CD8-positive, alpha-beta memory T cell (primary cell): ENCODE measurements at places on chromosomes 11 and 22. TPM values are rescaled to one million over a fixed set of nuclear protein-coding genes. Genes with fewer than 3 reads are reported as not detected.

CYTH4 gene
- total RNA-seq: 24.7 TPM

CELF1 gene
- 168 TPM for total RNA-seq

TMEM191C gene
- total RNA-seq: 0.70 TPM

FAM111A gene
- 73.5 TPM for total RNA-seq

CTSW gene
- 44.3 TPM for total RNA-seq

TYR gene
- total RNA-seq: not detected

DNA sequence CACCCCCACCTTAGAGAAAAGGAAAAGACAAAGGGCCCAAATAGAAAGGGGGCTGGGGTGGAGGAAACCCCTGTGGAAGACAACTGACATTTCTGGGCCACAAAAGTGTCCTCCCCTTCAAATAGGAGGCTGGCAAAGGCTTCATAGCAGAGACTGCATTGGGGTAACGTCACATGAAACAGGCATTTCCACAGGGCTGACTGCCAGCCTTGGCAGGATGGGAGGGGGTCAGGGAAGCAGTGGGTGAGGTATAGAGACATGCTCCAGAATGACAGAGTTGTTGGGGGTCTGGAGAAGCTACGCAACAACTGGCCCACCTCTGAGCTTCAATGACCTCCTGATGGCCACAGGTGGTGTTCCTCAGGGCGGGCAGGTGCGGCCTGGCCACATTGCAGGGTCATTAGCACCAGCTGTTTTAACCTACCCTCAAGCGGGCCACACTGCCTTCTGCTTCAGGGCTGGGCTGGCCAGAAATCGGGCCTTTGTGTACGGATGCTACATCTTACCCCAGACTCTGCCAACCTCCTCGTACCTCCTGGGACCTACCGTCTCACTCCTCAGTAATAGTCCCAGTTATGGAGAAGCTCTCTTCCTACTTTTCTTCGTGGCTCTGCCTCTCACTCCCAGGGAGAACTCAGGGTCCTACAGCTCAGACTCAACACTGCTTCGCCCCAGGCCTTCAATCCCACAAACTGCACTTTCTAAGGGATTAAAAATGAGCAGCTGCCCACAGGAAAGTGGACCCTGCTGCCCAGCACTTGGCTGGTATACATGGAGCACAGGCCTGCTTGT is 160.0 kb upstream of the NCAM1 start:
- no peak overlapping the region for H3K27ac ChIP-seq
- DNase-seq: no peak
- no peak overlapping the region for H3K4me3 ChIP-seq
- no peaks in the 10 kb centered on the region for H3K4me1 ChIP-seq

DNA sequence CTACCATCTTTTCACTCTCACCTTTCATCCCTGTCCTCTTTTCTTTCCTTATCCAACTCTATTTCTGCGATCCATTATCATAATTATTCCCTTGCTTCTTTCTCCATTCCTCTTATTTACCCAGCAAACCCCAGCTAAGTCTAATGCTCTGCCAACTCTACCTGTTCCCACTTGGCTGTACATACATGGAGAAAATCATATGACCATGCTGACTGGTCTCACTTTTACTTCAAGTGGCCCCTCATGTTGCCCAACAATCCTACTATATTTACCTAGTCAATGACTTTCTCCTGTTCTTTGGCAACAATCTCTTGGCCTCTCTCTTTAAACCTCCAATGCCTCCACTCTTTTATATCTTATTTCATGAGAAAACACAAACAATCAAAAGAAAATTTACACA is 94.1 kb downstream of the USP35 start:
- H3K4me3 ChIP-seq: no peak overlapping the region
- H3K27me3 ChIP-seq: no peaks in the 10 kb centered on the region
- no peak overlapping the region for H3K27ac ChIP-seq
- no peaks in the 10 kb centered on the region for H3K36me3 ChIP-seq

DNA sequence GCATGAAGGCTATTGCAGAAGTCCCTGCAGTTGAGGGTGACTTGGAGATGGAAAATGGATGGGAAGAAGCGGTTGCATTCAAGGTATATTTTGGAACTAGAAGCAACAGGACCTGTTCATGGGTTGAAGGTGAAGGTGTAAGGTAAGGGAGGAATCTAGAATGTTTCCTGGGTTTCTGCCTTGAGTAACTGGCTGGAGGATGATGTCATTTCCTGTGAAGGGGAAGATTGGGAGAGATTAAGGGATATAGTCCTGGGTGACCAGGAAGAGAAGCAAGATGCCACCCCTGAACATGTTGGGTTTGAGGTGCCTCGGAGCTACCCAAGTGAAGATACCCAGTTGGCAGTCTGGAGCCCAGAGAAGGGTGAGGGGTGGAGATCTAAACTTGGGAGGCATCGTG is 12.1 kb upstream of the MOGAT2 start:
- H3K4me3 ChIP-seq: no peak overlapping the region
- no peaks in the 10 kb centered on the region for H3K36me3 ChIP-seq
- no peak for DNase-seq
- peaks cover 5% of the 10 kb centered on the region for H3K4me1 ChIP-seq
- H3K27ac ChIP-seq: no peak overlapping the region
- H3K27me3 ChIP-seq: no peaks in the 10 kb centered on the region

GRCh38 chr22:19666673-19667593 is 47.4 kb upstream of the SEPTIN5 start:
- no peaks in the 10 kb centered on the region for H3K4me1 ChIP-seq
- DNase-seq: no peak

GRCh38 chr11:62370743-62371440 is 33.6 kb downstream of the ASRGL1 start:
- no peaks in the 10 kb centered on the region for H3K36me3 ChIP-seq
- H3K4me1 ChIP-seq: no peaks in the 10 kb centered on the region
- peak; percentile 71 for DNase-seq
- no peak overlapping the region for H3K27ac ChIP-seq

DNA sequence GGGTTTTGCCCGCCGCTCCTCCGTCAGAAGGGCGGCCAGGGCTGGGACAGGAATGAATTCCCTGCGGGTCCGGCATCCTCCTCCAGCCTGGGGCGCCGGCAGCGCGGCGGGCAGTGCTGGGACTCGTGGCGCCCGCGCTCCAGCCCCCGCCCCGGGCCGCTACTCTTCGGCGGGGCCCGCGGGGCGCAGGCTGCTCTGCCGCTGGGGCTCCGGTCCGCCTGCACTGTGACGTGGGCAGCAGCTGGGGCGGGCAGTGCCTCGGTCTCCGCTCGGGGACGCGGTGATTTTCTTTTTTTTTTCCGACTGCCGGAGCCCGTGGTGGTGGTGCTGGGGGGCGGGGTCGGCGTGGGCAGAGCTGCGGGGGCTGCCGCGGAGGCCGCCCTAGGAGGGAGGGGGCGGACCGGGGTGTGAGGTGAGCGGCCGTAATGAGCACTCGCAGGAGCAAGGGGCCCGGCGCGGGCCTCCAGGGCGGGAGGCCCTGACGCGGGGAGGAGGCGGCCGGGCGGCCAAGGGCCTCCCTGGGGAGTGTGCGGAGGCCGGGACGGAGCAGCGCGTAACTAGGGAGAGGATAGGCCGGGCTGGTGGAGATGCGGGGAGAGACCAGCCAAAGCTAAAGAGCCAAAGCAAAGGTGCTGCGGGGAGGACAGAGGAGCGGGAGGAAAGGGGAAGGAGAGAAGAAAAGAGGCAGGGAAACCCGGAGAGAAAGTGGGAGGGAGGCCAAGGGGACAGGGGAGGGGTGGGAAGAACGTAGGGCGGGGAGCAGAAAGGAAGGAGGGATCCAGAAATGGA is 73.3 kb upstream of the ZBED5 start:
- no peaks in the 10 kb centered on the region for H3K36me3 ChIP-seq
- peak; percentile 16 for DNase-seq
- peak overlapping the region; percentile 14 for H3K27ac ChIP-seq
- H3K4me3 ChIP-seq: peak overlapping the region; percentile 52

DNA sequence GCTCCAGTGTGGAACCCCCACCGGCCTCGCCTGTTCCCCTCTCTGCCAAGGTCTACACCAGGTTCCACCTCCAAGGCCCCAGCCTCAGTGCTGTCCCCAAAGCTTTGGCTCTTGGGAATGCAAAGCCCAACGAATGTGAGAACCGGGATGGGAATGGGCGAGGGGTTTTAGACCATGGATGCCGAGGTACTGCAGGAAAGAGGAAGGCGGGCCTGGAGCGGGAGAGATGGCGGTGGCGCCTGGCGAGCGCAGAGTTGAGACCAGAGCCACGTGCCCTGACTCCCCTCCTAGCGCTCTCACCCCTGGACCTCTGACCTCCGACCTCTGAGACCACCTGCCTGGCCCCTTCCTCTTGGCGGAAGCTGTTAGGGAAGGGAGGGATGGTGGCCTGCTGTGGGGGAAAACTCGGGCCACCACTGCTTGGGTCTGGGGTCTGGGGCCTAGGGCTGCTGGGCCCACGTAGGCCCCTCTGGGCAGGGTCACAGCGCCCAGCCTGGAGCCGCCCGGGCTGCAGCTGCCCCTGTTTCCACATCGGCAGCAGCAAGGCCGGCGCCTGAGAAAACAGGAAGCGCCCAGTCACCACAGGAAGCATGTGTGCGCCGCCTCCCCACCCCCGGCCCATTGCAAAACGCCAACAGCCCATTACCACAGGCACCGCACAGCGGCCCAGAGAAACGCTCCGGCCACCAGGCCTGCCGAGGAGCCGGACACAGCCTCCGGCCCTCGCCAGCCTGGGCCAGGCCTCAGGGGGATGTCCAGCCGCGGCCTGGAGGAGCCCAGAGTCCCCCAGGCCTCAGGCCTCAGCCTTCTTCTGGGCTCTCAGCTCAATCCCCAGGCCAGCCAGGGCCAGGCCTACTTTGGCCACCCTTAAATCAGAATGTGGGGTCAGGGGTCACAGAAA is 13.8 kb upstream of the SLC39A13 start:
- peaks cover 42% of the 10 kb centered on the region for H3K4me1 ChIP-seq
- no peaks in the 10 kb centered on the region for H3K27me3 ChIP-seq
- no peaks in the 10 kb centered on the region for H3K36me3 ChIP-seq
- H3K27ac ChIP-seq: peak overlapping the region; percentile 79
- DNase-seq: peak; percentile 31

GRCh38 chr11:68412593-68413475 is 47.7 kb upstream of the PPP6R3 start:
- DNase-seq: no peak
- no peaks in the 10 kb centered on the region for H3K27me3 ChIP-seq
- no peaks in the 10 kb centered on the region for H3K36me3 ChIP-seq
- H3K4me3 ChIP-seq: no peak overlapping the region
- H3K27ac ChIP-seq: no peak overlapping the region
- H3K4me1 ChIP-seq: no peaks in the 10 kb centered on the region

DNA sequence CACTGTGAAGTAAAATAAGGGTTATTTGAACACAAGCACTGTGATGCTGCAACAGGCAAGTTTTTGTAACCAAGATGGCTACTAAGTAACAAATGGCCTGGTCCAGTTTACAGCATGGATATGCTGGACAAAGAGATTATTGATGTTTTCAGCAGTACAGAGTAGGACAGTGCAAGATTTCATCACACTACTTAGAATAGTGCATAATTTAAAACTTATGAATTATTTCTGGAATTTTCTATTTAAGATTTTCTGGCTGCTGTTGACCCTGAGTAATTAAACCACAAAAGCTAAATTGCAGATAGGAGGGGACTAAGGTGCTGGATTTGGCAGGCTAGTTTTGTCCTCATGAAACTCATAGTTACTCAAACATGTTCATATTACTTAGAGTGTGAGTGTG is 33.1 kb downstream of the CEP295 start:
- H3K27ac ChIP-seq: no peak overlapping the region
- no peak overlapping the region for H3K4me3 ChIP-seq
- no peaks in the 10 kb centered on the region for H3K27me3 ChIP-seq
- peaks cover 33% of the 10 kb centered on the region for H3K36me3 ChIP-seq

- no peak for DNase-seq
- no peak overlapping the region for H3K4me3 ChIP-seq
- peaks cover 4% of the 10 kb centered on the region for H3K36me3 ChIP-seq
- peaks cover 46% of the 10 kb centered on the region for H3K4me1 ChIP-seq
- H3K27ac ChIP-seq: no peak overlapping the region
These were observed 8.3 kb upstream of the SORL1 start for GRCh38 chr11:121443688-121444275.

- no peaks in the 10 kb centered on the region for H3K27me3 ChIP-seq
- H3K36me3 ChIP-seq: no peaks in the 10 kb centered on the region
- DNase-seq: no peak
- no peak overlapping the region for H3K27ac ChIP-seq
- peaks cover 47% of the 10 kb centered on the region for H3K4me1 ChIP-seq
- H3K4me3 ChIP-seq: no peak overlapping the region
These were observed 25.6 kb downstream of the ARRB1 start for GRCh38 chr11:75325713-75326438.

DNA sequence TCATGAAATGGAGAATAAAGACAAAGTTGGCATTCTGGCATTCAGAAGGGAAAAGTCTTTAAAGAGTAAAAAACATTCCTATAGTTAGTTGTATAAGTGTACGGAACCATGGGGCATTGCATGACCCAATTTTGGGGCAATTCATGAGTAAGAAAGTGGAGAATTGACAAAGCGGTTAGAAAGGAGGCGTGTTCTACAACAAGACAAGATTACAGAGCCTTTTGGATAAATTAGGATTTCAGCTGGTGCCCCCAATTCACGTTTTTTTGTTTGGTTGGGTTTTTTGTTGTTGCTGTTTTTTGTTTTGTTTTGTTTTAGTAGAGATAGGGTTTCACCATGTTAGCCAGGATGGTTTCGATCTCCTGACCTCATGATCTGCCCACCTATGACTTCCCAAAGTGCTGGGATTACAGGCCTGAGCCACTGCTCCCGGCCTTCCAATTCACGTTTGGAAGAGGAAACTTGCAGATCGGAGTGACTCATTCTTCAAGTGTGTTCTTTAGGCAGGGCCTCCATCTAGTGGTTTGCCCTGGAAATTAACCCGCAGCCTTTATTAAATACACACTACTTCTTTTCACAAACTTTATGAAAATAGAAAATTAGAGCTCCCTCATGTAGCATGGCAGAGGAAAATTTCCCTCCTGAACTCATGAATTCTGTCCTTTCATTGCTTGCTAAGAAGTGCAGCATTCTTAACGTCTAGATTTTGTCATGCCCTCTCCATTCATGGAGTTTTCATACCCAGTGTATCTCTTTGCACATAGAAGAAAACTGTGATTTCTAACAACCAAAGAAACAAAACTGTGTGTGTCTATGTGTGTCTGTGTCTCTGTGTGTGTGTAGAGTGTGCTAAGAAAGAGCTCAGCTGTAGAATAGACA is 118.1 kb downstream of the BBOX1 start:
- H3K36me3 ChIP-seq: no peaks in the 10 kb centered on the region
- no peaks in the 10 kb centered on the region for H3K27me3 ChIP-seq
- no peak overlapping the region for H3K27ac ChIP-seq
- no peaks in the 10 kb centered on the region for H3K4me1 ChIP-seq
- no peak for DNase-seq

- no peaks in the 10 kb centered on the region for H3K27me3 ChIP-seq
- no peaks in the 10 kb centered on the region for H3K36me3 ChIP-seq
- no peak for DNase-seq
These were observed 40.5 kb downstream of the GRAMD4 start for GRCh38 chr22:46660604-46661201.

- no peak overlapping the region for H3K27ac ChIP-seq
- no peaks in the 10 kb centered on the region for H3K36me3 ChIP-seq
- H3K4me1 ChIP-seq: no peaks in the 10 kb centered on the region
- no peak for DNase-seq
- no peak overlapping the region for H3K4me3 ChIP-seq
These were observed 31.9 kb downstream of the GDPD4 start for GRCh38 chr11:77269484-77270123.
